Caudate nucleus (tissue), 63 donors: ENCODE measurements at places on chromosomes 4 and X.

- DNase-seq = no peak
These were observed 276.2 kb upstream of the KLF3 start for GRCh38 chr4:38387819-38388218.

GRCh38 chr4:89574176-89574575 is 262.8 kb downstream of the SNCA start:
- DNase-seq = no peak

DNA sequence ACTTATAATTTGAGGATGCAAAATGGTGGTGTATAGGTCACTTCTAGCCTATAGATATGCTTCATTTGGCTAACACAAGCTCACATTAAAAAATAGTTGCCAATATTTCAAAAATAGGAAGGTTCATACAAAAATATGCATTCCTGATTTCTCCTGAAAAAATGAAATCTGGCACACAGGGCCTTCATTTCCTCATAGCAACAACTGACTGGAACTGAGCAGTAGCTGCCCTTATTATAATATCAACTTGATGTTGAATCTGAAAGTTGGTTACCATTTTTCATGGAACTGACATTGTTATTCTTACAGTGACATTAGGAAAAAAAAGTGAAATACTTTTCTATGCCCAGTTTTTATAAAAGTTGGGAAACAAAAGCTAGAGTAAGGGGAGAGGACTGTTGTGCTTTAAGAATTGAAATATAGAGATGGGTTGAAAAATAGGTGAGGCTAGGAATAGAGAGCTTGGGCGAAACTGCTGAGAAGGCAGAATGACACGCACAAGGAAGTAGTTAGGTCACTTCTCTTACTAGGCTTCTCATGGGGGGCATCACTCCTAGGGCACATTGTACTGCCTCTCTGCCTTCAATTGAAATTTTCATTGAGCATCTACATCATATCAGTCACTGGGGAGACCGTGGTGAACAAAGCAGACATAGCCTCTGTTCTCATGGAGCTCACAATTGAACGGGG is 43.1 kb upstream of the C1GALT1C1 start:
- DNase-seq = no peak

GRCh38 chr4:85084371-85085094 is 118.0 kb upstream of the WDFY3 start:
- DNase-seq = no peak

- no peak for DNase-seq
These were observed 9.6 kb upstream of the DLG3 start for GRCh38 chrX:70434914-70435586.

GRCh38 chrX:110268886-110269285 is 49.0 kb downstream of the AMMECR1 start:
- no peak for DNase-seq

DNA sequence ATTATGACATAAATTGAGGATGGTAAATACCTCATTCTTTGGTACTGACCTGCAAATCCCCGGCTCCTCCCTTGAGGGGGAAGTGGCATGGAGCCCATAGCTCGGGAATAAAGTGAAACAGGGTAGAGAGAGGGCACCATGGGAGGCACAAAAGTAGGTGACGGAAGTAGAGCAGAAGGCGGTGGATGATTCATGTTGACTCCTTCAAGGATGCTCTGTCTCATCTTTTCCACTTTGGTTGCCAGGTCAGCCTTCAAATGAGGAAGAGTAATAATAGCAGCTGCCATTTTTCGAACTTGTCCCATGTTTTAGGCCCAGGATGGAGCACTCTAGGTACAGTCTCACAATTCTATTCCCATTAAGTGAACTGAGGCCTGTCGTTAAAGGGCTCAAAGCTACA is 41.4 kb upstream of the PHF8 start:
- DNase-seq = no peak

- DNase-seq = no peak
These were observed 6.1 kb upstream of the ABRAXAS1 start for GRCh38 chr4:83490876-83491450.

- DNase-seq = no peak
These were observed 1569.3 kb downstream of the PCDH18 start for GRCh38 chr4:135963009-135963408.

GRCh38 chrX:916230-916599 is 285.6 kb downstream of the SHOX start:
- no peak for DNase-seq

DNA sequence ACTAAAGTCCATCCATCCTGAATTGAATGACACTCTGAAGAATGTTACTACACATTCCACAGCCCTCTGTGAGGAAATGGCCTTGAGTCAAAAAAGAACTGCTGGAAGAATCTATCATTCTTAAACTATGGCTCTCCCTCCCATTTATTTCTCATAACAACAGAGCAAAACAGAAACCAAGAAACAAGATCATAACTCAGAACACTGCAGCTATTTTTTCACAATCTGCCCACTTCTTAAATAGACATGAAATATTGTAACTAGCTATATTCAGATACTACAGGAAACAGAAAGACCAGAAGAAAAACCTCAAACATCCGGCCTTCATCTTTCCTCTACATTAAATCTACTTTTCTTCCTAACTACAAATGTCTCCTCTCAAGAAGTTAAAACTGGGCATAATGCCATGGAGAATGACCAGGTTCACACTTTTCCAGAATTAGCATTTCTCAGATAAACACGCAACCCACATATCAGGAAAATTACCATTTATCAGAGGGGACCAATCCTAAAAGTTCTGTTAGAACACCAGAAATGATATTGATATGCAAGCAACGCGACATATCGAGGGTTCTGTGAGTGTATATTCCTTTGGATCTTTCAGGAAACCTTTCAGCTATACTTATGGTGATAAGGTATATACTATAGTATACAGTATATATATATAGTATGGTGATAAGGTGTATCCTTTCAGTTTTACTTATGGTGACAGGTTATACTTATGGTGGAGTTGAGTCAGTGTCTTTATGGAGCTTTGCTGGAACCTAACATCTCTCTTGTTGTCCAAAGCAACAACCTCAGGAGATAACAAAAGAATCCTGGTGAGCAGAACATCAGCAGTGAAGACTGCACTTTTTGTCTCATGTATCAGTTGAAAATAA is 60.4 kb upstream of the IRF2 start:
- DNase-seq = no peak

- no peak for DNase-seq
These were observed 177.3 kb upstream of the FAM9B start for GRCh38 chrX:9211269-9211668.

GRCh38 chrX:50815120-50815519 is 1.1 kb upstream of the SHROOM4 start:
- peak; percentile 50 for DNase-seq

- DNase-seq = no peak
These were observed at the start of gene RASSF6 for GRCh38 chr4:73620115-73620792. TSS of gene RASSF6 (minus strand) at chr4:73620436. CDS start at chr4:73611795, 8,641 bp downstream.

GRCh38 chr4:73864961-73865360 is 4.2 kb upstream of the CXCL1 start:
- no peak for DNase-seq

DNA sequence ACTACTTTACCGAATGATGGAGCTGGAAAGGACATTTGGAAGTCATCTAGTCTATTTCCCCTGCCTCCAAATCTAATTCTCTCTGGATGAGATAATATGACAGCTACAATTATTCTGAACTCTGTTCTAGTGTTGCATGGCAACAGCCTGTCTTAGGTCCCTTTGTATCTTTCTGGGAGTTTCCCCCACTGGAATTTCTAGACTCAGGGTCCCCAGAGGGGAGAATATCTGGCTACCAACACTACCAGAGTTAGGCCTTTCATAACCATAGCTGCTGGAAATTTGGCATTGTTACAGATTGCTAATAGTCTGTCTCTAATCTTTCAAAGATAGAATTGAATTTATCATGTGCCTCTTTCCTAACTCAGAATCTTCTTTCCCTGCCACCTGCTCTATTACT is 4.5 kb downstream of the MSN start:
- DNase-seq = no peak

DNA sequence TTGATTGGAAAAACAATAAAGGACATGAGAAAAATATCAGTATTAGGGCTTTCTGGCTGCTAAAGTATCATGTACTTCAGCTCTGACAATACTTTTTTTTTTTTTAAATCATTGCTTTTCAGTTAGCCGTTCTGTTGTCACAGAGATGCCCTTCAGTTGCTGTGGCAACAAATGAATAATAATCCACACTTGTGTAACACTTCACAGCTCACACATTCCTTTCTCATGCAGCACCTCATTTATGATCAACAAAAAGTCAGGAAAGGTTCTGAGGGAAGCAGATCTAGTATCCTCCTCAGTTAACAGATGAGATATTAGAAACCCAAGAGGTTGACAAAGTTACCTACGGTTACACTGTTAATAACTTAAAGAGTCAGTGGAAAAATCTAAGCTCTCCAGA is 444.2 kb upstream of the SLIT2 start:
- no peak for DNase-seq

- DNase-seq = no peak
These were observed 110.4 kb upstream of the BEND4 start for GRCh38 chr4:42262701-42263490.

DNA sequence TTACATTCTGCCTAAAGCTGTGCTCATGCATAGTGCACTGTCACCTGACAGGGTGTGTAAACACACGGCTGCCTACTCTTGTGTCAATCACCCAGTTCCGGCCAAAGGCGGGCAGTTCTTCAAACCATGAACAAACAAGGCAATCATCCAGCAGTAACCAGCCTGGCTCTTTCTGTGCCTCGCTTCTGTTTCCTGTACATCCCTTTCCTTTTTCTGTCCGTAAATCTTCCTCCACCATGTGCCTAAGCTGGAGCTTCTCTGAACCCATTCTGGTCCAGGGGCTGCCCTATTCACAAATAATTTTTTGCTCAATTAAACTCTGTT is 60.8 kb upstream of the CBR4 start:
- DNase-seq = no peak

DNA sequence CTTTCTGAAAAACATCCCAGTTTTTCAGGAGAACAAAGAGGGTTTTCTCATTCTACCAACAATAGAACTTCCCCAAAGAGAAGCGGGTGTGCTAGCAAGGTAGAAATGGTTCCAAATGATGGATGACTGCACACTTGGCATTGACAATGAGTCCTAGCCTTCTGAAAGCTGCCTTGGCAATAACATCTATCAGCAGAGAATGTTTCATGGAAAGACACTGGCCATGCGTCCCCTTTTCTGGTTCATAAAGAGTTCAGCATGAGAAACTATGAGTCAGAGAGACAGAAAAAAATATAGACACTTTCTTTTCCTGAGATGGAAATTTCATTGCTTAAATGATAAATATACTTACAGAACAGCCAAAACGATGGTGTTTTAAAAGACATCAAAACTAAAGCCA is 236.9 kb upstream of the PRKX start:
- no peak for DNase-seq

- no peak for DNase-seq
These were observed 123.3 kb downstream of the POU4F2 start for GRCh38 chr4:146762016-146762415.

DNA sequence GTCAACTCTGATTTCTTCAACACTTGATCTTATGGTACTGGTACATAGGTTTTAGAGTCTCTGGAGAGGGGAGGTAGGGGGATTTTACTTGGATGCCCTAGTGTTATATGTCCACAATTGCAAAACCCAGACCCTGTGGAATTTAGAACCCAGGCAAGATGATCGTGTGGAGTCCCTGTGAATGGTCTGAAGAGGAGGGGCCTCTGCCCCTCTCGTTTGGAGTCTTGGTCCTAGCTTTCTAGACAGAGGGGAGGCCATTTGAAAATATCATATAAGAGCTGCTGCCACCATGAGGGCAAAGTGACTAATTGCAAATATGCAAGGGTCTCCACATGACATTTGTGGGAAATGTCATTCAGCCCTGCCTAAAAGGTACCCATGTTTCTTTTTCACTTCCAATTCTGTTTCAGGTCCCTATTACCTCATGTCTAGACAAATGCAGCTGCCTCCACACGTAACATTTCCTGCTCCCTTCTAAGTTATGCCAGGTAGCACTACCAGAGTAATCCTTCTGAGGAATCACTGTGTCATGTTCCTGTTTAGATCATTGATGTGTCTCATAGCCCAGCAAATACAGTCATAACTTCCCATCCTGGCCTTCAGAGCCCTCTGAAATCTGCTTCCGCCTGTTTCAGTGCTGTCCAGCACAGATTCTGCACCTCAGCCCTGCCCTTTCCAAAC is 126.8 kb downstream of the KLHL8 start:
- DNase-seq = peak; percentile 33

DNA sequence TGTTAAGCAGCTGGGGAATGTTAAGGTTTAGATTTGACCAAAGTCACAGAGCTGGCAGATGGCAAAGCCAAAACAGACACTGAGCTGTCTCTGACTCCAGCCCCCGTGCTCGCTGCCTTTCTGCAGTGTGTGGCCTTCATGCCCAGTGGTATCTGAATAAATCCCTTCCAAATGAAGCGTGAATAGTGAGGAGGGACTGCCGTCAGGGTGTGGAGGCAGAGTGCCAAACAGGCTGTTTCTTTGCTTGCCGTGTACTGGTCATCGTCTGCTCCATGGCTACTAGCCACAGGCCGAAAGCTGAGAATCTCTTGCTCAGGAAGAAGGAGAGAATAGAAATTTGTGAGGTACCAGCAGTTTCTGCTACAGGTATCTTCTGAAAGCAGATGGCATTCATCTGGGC is 19.7 kb downstream of the PRIMPOL start:
- DNase-seq = no peak

DNA sequence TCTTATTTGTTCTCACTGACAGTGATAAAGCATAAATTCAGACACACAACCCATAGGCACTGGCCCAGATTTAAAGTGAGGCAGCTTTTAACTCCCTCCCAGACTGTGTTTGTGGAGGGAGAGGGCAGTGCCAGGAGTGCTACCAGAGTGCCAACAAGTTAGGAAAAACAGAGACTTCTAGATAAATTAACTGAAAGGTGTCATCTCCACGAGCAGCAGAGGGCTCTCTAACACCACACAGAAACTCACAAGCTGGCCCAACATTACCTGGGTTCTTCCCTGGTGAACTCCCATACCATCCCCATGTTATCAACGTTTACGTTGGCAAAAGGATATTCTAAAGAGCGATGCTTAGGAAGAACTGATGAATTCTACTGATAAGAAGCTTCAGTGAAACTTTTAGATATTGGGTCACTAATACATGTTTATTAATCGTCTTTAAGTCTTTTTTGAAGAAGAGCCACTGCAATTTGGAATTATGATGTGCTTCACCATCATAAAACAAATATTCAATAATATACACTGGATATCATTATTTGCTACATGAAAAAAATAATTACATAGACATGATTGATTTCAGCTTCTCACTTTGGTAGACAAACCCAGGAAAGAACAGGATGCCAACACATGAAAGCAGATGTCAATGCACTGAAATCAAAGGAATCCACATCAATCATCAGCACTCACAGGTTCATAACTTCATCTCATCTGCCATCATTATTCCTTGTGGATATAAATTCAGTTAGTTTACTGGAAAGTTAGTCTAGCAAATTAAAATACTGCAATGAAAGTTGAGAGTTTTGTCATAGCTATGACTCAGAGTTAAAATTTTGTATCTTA is 121.2 kb upstream of the NAP1L5 start:
- no peak for DNase-seq

GRCh38 chrX:139751053-139751452 is 43.1 kb upstream of the MCF2 start:
- no peak for DNase-seq

DNA sequence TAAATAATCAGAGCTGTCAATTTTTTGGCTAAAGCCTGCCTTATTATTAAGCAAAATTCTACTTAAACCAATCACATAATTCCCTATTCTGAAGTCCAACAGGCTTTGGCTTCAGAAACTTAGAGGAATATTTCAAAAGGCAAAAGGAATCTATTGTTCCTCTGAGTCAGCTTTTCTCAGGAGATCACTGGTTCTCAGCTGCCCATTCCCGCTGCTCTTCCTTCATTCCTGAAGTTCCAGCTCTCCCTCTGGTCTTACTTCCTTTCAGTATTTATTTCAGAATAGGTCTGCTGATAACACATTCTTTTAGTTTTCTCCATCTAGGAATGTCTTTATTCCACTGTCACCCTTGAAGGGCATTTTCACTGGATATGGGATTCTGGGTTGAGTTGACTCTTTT is 133.7 kb downstream of the SOWAHB start:
- no peak for DNase-seq
